ENCODE measurements at places on chromosomes 13 and 19.

DNA sequence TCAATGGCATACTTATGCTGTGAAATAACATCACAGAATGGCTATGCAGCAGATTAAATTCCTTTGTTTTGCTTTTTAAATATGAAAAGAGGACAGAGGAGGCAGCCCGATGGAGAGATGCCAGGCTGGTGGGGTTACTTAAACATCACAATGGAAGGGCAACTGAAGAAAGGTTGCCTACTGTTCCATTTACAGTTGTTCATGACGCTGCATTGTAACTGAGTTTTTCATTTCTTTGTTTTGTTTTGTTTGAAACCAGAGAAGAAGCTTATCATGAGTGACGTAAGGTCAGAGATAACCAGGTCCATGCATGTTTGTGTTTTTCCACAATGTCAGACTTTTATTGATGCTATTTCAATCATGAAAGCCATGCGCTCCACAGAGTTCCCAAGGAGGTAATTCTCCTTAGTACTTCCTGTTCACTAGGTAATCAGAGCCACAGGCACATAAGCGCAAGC, 273.8 kb downstream of the LHFPL6 start:
- no peak for DNase-seq

GRCh38 chr13:27833206-27833605, 40.9 kb downstream of the GSX1 start:
- DNase-seq, result no peak

DNA sequence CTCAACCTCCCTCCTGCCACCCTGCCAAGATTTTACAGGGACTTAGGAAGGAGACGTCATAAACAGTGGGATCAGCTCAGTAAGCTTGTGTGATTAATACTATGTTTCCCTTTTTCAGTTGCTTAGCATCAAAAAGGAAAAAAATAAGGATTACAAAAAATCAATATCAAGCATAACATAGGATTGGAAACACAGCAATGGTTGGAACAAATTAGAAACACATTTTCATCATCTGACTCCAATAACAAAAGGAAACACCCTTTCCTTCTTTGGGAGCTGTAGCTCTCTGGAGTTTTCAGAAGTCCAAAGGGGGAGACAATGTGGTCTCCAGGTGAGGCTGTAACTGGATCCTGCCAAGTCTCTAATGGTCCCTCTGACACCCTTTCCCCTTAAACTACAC, 233.4 kb downstream of the B3GLCT start:
- no peak for DNase-seq

GRCh38 chr13:39699274-39699673, 43.8 kb downstream of the COG6 start:
- DNase-seq, result no peak

GRCh38 chr13:40024967-40025714, 369.7 kb downstream of the COG6 start:
- no peak for DNase-seq

DNA sequence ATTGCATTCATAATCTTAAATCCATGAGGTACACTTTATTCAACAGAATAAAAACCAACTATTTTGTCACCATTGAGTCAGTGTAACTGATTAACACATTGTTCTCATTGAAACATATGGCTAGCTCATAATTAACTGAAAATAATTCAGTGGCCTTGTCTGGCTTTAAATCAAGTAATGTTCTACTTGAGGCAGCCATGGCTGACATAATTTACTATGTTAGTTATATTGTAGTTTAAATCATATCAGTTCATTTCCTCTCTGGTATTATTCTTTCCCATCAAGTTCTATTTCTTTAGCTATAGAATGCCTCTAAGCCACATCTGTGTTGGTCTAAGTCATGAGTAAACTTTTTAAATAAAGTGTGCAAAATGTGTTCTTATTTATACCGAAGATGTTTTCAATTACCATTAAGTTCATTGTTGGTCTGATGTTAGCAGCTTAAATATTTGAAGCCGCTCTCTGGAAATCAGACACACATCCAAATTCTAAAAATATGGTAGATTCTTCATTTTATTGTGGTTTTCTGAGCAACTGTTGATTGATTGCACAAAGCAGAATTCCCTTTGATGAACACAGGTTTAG, 393.7 kb downstream of the GPC6 start:
- DNase-seq, result no peak

- DNase-seq, result no peak
These were observed 935 bp downstream of the LRP3 start for GRCh38 chr19:33194886-33195644.

GRCh38 chr19:7806234-7806633, 23.8 kb upstream of the EVI5L start:
- no peak for DNase-seq

DNA sequence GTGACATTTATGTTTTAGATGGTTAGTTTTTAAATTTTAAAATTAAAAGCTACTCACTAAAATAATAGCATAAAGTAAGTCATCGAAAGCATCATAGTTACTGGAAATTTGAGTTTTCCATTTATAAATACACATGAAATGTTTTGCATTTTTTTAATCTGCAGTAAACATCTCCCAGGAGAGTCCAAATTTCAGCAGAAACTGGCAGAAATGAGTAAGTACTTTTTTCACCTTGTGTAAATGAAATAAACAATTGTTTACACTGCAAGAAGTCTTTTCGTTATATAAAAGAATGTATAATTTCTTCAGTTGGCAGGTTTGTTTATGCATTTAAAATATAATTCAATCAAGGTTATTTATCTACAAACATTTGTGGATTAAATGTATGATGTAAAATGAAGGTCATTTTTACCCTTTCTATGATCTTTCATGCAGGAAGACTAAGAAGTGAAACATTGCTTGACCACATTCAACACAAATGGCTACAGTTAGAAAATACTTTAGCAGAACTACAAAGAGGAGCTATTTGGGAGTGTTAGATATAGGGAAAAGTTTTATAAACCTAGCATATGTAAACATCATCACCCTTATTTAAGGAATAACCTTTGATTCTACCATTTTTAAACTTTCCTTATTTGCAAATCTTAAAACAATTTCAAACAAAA, 55.6 kb downstream of the RCBTB2 start:
- no peak for DNase-seq

- peak; percentile 22 for DNase-seq
These were observed 82.9 kb upstream of the CACNA1A start for GRCh38 chr19:13588957-13589833.

GRCh38 chr19:1312767-1313694, 27.4 kb downstream of the EFNA2 start:
- DNase-seq, result no peak

GRCh38 chr13:77859450-77859849, 59.2 kb downstream of the EDNRB start:
- DNase-seq, result no peak

- DNase-seq, result no peak
These were observed 36.0 kb downstream of the BRD4 start for GRCh38 chr19:15296353-15296752.

DNA sequence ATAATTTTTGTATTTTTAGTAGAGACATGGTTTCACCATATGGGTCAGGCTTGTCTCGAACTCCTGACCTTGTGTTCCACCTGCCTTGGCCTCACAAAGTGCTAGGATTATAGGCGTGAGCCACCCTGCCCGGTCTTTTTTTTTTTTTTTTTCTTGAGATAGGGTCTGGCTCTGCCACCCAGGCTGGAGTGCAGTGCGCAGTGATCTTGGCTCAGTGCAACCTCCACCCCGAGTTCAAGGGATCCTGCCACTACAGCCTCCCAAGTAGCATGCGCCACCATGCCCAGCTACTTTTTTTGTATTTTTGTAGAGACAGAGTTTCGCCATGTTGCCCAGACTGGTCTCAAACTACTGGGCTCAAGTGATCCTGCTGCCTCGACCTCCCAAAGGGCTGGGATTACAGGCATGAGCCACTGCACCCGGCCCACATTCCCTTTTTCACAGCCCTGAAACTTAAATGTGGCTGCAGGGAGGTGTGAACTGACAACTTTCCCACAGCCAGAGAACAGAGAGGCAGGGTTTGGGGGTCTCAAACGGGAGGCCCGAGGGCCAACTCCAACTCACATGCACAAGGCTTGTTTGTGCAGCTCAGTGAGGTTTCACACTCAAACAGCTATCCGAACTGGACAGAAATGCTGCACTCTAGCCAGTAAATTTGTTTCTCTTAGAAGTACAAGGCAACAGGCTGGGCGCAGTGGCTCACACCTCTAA, 4.4 kb upstream of the S1PR5 start:
- no peak for DNase-seq

DNA sequence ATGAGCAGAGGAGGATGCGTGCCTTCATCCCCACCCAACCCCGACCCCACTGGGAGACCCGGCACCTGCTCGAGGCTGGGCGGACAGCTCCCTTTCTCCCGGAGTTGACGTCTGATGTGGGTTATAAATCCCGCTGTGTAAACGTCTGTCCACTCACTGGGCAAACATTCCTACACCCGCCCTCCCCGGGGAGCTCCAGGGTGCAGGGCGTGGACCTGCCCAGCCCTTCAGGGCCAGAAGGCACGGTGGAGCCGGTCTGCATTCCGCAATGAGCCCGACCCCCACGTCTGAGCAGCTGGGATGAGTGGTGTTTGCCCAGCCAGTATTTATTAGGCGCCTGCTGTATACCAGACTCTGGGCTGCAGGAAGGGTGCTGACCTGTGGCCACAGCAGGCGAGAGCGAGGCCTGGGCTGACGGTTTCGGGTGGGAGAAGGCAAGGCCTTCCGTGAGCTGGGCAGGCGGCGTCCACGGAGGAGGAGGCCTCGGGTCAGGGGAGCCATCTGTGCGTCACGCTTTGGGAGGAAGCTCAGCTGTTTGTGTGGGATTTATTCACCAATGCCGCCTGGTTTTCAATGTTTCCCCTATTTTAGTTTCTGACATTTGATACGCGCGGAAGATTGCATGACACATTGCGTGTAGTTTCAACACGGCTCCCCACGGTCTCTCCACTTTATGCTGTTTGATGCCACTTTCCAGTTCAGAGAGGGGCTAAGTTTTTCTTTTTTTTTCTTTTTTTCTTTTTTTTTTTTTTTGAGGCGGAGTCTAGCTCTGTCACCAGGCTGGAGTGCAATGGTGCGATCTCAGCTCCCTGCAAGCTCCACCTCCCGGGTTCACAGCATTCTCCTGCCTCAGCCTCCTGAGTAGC, 2.0 kb downstream of the MISP start:
- DNase-seq, result no peak

- no peak for DNase-seq
These were observed 14.4 kb upstream of the PLAUR start for GRCh38 chr19:43684326-43684725.

- DNase-seq, result no peak
These were observed 319.2 kb upstream of the PCDH9 start for GRCh38 chr13:67549331-67549730.

DNA sequence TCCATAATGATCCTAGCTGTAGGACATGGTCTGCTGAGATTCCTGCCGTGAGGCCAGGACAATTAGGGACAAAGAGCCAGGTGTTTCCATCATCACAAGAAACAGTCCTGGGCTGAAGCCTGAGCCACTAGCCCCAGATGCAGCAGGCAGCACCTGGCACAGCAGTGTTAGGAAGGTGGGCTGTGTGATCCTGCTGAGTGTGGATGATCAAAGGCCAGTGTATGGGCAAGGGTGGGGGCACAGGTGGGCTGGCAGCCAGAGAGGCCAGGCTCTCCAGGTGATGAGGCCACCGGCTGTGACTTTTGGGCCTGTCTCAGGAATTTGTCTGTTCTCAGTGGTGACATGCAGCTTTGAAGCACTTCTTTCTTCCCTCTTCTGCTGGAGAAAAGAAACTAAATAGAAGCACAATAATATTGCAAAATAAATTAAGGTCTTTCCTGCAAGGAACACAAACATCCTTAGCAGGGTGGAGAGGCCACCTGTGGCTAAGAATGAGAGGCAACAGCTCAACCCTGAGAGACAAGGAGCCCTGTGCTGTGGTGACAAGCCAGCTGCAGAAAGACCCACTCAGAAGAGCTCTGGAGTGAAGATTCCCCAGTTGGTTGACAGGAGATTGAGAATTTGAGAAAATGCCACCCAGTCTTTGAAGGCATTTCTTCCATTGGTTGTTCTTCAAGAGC, 127.6 kb downstream of the KATNAL1 start:
- no peak for DNase-seq

DNA sequence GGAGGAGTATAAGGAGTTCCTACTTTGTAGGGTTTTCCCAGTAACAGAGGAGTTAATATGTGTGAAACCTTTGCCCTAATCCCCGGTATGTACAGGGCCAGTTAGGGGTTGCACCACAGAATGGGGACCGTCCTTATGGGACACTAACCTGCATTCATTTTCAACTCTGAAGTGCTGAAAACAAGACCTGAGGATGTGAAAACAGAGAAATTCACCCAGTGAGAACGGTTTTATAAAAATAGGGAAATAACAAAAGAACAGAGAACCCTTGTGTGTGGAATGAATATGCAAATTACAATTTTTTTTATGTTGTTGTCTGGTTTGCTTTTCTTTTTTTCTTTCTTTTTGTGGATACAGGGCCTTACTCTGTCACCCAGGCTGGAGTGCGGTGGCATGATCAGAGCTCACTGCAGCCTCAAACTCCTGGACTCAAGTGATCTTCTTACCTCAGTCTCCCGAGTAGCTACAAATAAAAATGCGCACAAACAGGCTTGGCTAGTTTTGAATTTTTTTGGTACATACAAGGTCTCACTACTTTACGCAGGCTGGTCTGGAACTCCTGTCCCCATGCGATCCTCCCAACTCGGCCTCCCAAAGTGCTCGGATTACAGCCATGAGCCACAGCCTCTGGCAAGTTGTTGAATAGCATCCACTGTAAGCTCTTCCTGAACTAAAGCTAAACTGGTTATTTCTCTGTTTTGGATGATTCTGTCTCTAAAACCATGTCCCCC, 10.6 kb downstream of the CLC start:
- DNase-seq, result no peak

GRCh38 chr19:54692298-54692615, 29.5 kb downstream of the LILRB4 start:
- no peak for DNase-seq

DNA sequence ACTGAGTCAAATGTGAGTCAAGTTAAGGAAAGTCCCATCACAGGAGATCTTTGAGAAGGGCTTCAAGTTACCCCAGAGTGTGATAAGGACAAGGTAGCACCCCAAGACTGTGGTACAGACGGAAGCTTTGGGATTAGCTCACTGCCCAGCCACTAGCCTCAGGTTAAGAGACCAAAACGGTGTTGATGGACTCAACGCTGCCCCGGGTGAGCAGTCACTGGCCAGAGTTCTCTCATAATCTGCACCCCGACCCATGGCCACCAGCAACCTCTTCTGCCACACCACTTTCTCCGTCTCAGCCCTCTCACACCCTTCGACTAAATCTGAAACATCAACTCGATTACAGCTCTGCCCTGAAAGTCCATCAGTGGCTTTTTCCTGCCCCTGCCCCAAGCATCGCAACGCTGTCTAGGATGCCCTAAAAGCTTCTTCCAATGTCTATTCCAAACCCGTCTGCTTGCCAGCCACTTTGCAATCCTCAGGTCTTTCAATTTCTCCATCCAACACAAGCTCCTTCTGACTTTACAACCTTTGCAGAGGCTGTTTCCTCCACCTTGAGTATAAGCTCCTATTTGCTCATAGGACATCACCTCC, 5.6 kb downstream of the HNRNPL start:
- DNase-seq, result no peak

GRCh38 chr13:109301726-109302125, 484.7 kb downstream of the IRS2 start:
- DNase-seq, result no peak

DNA sequence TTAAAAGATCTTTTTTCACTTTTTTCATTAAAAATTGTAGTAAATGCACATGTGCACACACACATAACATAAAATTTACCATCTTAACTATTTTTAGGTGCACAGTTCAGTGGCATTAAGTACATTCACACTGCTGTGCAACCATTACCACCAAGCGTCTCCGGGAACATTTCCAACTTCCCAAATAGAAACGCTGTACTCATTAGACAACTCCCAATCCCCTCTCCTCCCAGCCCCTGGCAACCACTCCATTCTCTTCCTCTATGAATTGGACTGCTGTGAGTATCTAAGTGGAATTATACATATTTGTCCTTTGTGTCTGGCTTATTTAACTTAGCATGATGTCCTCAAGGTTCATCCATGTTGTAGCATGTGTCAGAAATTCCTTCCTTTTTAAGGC, 11.6 kb downstream of the GJB2 start:
- no peak for DNase-seq

Measured in globus pallidus (tissue), 1 donor.